ENCODE measurements at places on chromosomes 5 and 9.

DNA sequence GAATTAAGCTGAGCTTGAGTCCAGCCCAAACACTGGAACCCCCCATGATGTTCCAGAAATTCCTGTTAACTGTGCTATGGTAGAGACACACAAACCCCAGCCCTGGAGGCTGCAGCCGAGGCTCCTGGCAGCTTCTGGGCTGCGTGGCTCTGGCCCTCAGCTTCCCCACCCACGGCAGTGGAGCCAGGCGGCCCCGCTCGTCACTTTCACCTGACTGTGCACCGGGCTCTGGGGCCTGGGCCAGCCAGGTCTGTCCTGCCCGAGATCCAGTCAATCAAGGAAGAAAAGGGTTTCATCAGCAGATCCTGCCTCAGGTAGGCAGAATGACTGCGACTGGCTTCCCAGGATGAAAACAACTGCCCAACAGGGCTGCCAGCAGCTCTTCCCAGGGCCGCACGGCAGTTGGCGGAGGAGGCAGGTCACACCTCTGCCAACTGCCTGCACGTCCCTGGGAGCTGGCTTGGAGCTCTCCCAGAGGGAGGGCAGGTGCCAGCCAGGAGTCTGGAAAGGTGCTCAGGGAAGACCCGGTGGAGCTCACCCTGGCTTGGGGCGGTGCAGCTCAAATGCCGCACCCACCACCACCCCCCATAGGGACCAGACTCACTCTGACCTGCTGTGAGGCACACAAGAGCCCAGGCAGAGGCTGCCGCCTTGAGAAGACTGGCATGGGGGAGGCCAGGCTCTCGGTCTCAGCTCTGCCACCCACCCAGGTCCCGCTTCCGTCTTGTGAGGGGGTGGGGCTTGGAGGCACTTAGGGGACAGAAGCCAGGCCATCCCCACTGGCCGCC lies 20.7 kb downstream of the BRD3 start:
- DNase-seq, result no peak

- no peak for DNase-seq
These were observed 3.0 kb downstream of the FRRS1L start for GRCh38 chr9:109164042-109164441.

- no peak for DNase-seq
These were observed 126.8 kb downstream of the EHMT1 start for GRCh38 chr9:137745541-137745991.

DNA sequence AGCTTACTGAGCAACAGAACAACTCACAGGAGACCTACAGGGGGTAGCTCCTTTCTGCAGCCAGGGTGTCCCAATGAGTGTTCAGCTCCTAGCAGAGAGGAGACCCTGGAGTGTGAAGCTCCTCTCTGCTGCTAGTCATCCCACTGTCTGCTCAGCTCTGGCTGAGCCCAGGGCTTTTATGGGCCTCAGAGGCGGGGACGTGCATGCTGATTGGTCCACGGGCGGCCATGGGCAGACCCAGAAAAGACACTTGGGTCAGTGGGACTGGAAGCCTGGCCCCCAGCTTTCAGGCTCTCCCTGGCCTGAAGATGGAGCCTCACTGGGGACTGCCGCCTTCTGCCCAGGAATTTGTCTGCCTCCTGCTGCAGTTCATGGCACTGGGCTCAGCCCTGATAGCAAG lies 40.6 kb downstream of the TSPAN17 start:
- no peak for DNase-seq

DNA sequence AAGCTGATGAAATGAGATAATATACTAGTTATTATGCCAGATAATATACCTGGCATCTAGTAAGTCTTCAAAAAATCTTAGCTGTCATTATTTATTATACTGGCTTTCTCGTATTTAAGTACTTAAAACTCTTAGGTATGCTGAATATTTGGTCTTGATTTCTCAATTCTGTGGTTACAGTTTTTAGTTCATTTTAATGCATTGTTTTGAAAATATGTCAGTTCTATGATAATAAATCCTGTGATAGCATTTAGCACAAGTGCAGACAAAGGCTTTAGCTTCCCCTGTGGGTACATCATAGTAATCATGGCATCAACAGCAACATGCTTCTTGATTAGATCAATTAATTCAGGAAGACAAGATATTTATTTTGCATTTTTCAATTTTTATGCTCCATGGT lies 133.0 kb downstream of the SMC2 start:
- no peak for DNase-seq

Measured in activated T-cell treated with anti-CD3 and anti-CD28 coated beads, Interleukin-2, amount 50 U/mL, for 48 hours (primary cell).